H4 (cell line): ENCODE measurements at places on chromosomes 6 and 20. TPM values are rescaled to one million over a fixed set of nuclear protein-coding genes. Genes with fewer than 3 reads are reported as not detected.

SLC17A2 gene
- total RNA-seq, result not detected in 2 replicates

GRCh38 chr20:51533291-51534172 lies 9.0 kb downstream of the NFATC2 start:
- no peak for DNase-seq

PMEPA1 gene
- 10.0 and 14.4 TPM in 2 replicates for total RNA-seq

GRIK2 gene
- total RNA-seq, result 1.4 and 2.9 TPM in 2 replicates

DNA sequence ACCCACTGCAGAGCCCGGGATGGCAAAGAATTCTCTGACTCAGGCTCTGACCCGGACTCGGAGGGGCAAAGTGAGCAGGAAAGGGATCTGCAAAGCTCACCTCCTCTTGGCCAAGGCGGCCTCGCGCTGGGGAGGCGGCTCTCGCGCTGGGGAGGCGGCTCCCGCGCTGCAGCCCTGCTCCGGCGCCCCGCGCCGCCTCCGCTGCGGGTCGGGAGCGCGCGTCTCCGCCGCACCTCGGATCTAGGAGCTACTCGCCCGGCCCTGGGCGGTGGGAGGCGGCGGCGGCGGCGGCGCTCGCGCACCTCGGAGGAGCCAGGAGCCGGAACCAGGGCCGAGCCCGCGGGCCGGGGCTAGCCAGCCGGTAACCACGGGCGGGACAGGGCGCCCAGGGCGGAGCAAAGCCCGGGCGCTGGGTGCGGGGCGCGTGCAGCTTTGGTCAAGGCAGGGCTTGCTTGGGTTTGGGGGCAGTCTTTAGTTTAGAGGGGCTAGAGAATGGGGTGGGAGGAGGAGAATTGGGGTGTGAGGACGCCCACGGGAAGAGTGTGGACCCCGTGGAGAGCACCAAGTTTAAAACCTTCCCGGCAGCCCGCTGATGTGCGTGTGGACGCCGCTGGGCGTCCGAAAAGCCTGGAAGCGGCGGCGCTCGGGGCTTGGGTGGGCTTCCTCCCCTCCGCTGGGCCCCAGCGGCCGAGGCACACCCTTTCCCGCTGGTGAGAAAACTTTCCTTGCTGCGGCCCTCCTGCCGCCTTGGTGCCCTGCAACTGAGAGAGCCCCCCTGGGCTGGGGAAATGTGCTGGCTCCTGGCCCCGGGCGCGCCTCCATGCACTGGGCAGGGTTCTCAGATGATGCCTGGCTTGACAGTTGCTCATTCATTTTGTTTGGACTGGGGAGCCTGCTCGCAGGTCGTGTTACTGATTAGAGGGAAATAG lies at the start of gene MRAP2:
Gene MRAP2 (plus strand): TSS at position 250 of the 929 bp plus-strand sequence. CDS start 21,547 bp downstream, outside the sequence.
- DNase-seq, result no peak
